Suppressor macrophage treated with lipopolysaccharide for 1 hour (primary cell): ENCODE measurements at places on chromosomes 5 and 9.

DNA sequence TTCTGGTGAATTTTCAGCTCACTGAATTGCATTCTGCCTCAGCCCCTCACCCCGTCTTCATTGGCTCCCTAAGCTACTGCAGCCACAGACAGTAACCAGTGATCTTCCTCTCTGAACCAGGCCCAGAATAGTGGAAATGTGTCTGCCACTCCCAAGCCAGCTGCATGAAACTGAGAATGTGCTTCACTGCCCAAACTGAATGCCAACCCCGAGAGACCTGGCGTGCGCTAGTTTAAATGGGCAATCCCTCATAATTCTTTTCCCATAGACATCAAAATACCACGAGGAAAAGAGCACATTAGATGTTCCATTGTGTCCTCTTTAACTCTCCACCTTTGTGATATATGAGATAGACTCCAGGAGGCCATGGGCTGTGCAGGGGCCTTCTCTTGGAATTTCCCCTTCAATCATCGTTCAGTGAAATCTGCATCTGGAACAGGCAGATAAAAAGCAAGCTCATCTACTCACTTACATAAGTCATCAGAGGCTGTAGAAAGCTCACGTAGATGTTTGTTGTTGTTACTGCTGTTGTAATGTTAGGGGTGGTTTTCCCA, 320.2 kb downstream of the NFIB start:
- no peak for DNase-seq

DNA sequence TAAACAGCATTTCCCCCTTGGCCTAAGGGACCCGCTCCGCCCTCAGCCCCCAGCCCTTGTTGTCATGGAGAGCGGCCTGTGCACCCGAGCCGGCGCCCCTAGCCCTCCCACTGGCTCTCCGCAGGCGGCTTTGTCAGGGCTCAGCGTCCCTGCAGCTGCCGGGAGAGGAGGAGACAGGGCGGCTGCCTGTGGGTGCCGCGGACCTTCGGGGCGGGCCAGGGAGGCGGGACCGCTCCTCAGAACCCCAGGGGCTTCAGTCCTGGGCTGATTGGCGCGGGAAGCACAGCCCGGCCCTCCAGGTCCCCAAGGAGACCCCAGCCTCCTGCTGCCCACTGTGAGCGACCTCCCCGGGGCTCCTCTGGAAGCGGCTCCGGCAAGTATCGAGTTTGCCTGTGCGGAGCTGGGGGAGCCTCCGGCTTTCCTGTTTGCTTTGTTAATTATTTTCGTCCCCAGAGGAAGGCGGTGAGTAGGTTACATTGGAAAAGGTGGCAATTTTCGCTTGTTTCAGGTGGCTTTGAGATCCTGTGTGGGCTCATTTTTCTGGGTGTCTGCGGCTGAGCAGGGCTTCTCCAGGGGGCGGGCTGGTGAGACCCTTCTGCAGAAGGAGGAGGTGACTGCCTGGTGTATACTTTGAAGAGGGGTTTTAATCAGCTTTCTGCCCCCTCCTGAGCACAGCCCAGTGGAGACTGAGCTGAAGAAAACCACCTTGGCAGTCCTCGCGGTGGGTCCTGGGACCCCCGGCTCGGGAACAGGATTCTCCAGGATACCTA, at the start of gene FGD3:
Gene FGD3, plus strand, starts transcription at position 256 of the 770 bp plus-strand sequence. CDS start 28,734 bp downstream, outside the sequence.
- DNase-seq = peak; percentile 19

- no peak for DNase-seq
These were observed 41.2 kb downstream of the DBH start for GRCh38 chr9:133677126-133678010.

DNA sequence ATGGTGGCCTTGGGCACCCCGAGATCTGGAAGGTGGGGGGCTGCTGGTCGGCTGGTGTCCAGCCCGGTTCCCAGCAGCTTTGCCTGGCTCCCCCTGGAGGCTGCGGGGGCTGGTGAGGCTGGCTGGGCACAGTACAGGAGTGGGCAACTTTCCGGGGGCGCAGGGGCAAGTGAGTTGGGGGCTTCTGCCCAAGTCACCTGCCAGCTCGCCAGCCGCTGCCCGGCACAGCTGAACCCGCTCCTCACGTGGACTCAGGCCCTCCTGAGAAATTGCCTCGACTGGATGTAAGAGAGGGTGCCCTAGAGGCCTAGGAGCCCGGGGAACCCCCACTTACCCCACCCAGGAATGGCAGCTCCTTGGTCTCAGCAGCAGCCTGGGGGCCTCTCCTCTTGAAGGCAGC, 15.4 kb downstream of the KCNT1 start:
- no peak for DNase-seq

GRCh38 chr5:176995896-176996767, 10.4 kb downstream of the UIMC1 start:
- DNase-seq = peak; percentile 90
